ENCODE measurements at places on chromosomes 2 and 18.

DNA sequence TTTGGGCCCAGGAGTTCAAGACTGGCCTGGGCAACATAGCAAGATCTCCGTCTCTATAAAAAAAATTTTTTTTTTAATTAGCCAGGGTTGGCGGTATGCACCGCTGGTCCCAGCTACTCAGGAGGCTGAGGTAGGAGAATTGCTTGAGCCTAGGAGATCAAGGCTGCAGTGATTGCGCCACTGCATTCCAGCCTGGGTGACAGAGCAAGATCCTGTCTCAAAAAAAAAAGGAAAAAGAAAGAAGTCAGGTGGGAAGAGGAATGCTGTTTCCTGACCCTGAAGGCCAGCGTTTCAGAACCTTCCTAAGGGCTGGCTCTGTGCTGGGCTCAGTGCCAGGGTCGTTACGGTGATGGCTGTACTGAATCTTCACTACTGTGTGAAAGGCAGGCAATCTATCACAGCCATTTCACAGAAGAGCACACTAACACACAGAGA lies 35.0 kb upstream of the AGAP1 start:
- no peak for DNase-seq

DNA sequence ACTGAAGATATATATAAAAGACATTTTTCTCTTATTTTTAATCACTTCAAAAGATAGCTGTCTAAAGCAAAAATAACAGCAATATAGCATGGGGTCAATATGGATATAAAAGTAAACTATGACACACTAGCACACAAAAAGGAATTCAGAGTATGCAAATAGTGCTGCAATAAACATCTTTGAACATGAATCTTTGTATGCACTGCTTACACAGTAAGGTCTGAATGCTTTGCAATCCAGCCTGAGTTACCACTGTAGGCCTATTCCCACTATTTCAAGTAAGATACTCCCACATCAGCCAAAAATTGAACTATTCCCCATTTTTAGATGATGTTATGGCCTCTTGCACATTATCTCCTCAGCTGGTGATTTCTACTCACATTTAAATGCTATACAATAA lies 27.4 kb upstream of the ERCC3 start:
- DNase-seq = no peak

DNA sequence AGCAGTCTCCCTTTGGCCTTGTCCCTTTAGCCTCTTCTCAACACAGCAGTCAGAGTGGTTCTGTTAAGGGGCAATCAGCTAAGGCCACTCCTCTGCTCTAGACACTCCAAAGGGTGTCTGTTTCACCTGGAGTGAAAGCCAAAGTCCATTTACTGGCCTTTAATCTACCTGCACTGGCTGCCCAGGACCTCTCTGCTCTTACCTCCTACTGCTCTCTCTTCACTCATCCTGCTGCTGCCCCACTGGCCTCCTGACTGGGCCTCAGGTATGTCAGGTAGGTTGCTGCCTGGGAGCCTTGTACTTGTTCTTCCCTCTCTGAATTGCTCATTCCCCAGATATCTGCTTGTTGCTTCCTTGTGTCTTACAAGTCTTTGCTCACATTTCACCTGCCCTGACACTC lies 68.2 kb downstream of the PIKFYVE start:
- no peak for DNase-seq

GRCh38 chr2:862731-863466 lies 87.8 kb upstream of the SNTG2 start:
- DNase-seq = peak; percentile 65

DNA sequence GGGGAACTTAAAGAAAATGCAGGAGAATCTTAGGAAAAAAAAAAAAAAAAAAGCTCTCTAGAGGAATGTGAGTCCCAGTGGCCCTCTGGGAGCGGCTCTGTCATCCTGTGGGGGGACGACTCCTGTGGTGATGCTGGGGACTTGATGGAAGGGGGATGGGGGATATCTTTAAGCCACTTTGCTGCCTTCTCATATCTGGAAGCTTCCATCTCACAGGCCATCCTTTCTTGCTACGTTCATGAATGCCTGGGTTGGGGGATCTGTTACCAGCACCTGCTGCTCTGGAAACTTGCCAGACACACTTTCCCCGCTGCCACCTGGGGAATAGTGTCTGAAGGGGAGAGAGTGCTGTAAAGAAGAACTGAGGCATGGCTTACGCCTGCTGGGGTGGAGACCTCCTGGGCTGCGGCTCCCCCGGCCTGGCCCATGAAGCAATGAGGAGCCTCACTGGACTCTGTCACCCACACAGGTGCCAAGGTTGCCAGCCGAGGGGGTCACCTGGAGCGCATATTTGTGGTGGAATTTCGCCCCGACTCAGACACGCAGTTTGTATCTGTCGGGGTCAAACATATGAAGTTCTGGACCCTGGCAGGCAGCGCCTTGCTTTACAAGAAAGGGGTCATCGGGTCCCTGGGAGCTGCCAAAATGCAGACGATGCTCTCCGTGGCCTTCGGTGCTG lies 92.8 kb downstream of the RTN4 start:
- DNase-seq = no peak

- DNase-seq = no peak
These were observed 171.6 kb downstream of the IKZF2 start for GRCh38 chr2:212979799-212980198.

DNA sequence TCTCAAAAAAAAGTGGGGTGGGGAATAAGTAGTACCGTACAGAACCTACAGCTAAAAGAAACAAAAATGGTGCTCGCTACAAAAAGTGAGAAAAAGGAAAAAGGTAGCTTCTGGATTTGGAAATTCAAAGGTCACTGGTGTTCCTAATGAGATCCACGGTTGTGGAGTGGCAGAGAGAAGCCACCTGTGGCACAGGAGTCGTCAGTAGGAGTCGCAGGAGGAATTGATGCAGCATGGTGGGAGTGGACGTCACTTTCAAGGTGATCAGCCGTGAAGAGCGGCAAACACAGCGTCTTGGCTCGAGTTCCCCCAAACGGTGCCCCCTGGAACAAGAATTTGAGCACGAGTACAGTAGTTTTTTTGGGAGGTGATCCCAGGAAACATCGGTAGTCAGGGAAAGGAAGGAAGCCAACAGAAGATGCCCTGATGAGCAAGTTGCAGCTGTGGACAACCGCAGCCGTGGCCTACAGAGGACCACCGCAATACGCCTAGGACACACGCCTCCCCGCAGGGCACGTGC lies 1.4 kb upstream of the TTL start:
- no peak for DNase-seq

- no peak for DNase-seq
These were observed 3.2 kb upstream of the NEU2 start for GRCh38 chr2:233029321-233029720.

GRCh38 chr2:120587997-120588336 lies 147.7 kb upstream of the GLI2 start:
- no peak for DNase-seq

GRCh38 chr18:3179430-3180089 lies 40.2 kb downstream of the MYOM1 start:
- DNase-seq = no peak

DNA sequence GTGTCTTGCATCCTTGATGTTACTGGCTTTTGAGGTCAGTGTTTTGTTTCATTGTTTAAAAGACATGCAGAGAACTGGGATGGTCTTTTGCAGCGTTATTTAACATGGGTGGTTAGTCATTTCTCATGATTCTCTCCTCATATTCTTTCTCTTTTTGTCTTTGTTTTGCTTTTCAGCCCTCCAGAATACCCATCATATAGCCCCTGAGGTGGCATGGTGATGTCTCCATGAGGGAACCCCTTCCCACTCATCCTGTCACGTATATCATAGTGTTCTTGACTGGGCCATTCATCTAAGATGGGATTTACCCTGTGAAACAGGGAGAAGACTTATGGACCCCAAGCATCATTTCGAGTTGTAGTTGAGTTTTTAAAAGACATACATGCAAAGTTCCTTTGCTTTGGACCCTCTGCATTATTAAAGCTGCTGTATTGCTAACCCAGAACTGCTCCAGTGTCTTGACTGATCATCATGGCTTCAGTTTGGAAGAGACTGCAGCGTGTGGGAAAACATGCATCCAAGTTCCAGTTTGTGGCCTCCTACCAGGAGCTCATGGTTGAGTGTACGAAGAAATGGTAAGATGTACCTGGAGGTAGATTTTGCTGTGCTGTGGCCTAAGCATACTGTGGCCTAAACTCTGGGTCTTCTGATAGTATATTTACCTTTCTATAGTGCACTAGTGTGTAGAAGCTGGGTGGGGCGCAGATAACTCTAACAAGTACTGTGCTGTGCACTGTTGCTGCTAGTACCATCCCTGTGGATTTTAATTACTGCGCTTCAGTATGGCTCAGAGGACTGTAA lies 1.4 kb downstream of the EHBP1 start:
- DNase-seq = no peak

GRCh38 chr2:128689971-128690370 lies 371.3 kb upstream of the HS6ST1 start:
- no peak for DNase-seq

GRCh38 chr2:194002699-194003368 lies 1654.2 kb upstream of the SLC39A10 start:
- DNase-seq = no peak

- DNase-seq = no peak
These were observed 186.9 kb downstream of the TWIST2 start for GRCh38 chr2:239034561-239035341.

DNA sequence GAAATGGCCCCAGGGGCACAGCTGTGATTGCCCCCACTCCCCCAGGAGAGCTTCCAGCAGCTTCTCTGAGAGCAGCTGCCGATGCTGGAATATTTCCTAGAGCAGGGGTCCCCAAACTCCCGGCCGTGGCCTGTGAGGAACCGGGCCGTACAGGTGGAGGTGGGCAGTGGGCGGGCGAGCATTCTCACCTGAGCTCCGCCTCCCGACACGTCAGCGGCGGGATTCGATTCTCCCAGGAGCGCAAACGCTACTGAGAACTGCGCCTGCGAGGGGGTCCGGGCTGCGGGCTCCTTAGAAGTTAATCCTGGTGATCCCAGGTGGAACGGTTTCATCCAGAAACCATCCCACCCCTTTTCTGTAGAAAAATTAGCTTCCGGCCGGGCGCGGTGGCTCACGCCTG lies 69.1 kb upstream of the PXDN start:
- no peak for DNase-seq

- no peak for DNase-seq
These were observed 429.1 kb upstream of the PKDCC start for GRCh38 chr2:41618754-41619153.

- DNase-seq = no peak
These were observed 143.8 kb downstream of the MEIS1 start for GRCh38 chr2:66578687-66579106.

DNA sequence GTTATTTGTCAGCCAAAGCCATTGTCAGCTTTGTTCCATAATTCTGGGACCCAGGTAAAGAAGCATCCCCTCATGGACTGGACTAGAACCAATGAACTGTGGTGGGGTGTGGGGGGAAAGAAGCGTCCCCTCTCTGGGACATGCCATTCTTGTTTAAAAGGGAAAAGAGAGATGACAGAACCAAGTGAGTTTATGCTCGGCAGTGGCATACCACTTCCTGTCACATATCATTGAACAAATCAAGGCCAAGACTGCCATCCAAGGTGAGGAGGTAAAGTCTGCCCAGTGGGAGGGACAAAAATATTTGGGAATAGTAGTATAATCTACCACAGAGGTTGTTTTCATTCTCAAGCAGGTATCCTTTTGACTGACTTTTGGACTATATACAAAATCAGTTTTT lies 4.7 kb upstream of the GLS start:
- DNase-seq = no peak

DNA sequence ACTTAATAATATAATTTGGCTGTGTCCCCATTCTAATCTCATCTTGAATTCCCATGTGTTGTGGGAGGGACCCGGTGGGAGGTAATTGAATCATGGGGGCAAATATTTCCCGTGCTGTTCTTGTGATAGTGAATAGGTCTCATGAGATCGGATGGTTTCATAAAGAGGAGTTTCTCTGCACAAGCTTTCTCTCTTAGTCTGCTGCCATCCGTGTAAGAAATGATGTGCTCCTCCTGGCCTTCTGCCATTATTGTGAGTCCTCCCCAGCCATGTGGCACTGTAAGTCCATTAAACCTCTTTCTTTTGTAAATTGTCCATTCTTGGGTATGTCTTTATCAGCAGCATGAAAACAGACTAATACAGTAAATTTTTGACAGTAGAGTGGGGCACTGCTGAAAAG lies 102.5 kb upstream of the LTBP1 start:
- DNase-seq = no peak

Measured in vagina (tissue), 2 donors.